ENCODE measurements at places on chromosomes 5 and 9.

- DNase-seq = no peak
Observed at GRCh38 chr5:173919443-173919842, 31.3 kb downstream of the CPEB4 start.

DNA sequence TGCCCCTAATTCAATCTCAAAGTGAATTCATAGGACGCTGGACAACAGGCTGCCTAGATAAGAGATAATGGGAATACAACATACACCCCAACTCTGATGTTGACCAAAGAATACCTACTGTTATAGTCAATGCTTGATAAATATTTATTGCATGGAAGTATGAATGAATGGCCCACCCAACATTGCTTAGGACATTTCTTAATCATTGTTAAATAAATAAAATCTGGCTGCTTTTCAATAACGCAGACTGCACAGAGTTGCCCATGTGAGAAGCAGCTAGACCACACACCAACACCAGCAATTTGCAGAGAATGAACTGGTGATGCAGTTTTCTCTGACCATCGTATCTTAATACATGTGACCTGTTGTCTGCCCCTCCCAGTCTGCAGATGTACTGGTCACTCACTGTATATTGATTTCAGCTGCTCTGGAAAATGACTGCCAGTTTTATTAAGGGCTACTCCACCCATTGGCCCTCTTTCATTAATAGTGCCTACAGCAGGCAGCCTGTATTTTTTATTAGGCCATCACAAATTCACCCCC lies 236.2 kb upstream of the WWC1 start:
- no peak for DNase-seq

- peak; percentile 39 for DNase-seq
Observed at GRCh38 chr5:42953041-42953440, 87.1 kb downstream of the ANXA2R start.

DNA sequence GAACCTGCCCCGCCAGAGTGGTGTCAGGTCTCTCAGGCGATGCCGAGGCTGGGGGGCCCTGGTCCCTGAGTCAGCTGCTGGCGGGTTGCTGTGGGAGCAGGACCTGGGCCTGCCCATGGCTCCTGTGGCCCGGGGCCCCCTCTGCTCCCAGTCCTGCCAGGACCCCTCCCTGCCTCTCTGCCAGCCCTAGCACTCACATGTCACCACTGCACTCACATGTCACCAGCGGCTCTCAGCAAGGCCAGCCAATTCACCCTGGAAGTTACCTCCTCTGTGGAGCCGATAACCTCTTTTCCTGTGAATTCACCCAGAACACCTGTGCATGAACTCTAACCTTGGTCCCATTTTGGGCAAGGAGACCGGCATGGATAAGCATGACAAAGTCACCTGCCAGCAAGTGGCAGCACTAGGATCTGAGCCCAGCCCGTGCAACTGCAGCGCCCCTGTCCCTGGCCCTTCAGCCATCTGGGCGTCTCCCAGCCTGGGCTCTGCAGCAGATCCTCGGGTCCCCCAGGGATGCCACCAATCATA lies 170.2 kb downstream of the GAPVD1 start:
- no peak for DNase-seq

- DNase-seq = no peak
Observed at GRCh38 chr9:130565792-130566191, 13.6 kb upstream of the FUBP3 start.

GRCh38 chr9:12723409-12724028 lies 30.3 kb downstream of the TYRP1 start:
- peak; percentile 39 for DNase-seq

GRCh38 chr5:179870403-179870903 lies 11.8 kb upstream of the MRNIP start:
- DNase-seq = peak; percentile 20

GRCh38 chr9:90860382-90860781 lies 58.8 kb downstream of the SYK start:
- no peak for DNase-seq

GRCh38 chr9:108477529-108478006 lies 378.2 kb downstream of the ACTL7B start:
- DNase-seq = peak; percentile 84

DNA sequence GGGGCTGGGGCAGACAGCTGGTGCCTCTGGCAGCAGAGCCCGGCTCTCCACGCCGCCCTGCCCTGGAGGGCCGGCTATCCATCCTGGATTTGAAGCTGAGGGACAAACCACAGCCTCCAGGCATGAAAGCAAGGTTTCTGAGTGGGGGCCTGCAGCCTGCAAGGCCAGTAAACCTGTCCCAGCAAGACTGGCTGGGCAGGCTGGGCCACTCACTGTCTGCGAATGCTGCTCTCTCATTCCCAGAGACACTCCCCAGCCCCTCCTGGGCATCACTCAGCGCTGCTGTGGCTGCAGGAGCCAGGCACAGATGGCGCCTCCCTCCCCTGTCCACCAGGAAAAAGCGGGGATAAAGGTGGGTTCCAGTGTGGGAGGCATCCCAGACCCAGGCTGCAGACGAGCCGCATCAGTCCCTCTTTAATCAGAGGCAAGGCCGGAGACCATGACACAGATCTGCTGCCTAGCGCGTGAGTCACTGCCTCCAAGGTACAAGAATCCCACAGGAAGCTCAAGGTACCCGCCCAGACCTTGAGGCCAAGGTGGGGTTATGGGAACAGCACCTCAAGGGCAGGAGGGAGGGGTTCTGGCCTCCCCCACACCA lies 118.0 kb downstream of the VAV2 start:
- peak; percentile 56 for DNase-seq

- DNase-seq = no peak
Observed at GRCh38 chr9:93577078-93577974, 942 bp downstream of the PHF2 start.

- peak; percentile 96 for DNase-seq
Observed at GRCh38 chr5:55303238-55303690, 4.2 kb downstream of the DHX29 start.

- no peak for DNase-seq
Observed at GRCh38 chr5:178464431-178465048, 125.7 kb downstream of the COL23A1 start.

- no peak for DNase-seq
Observed at GRCh38 chr5:152164860-152165259, 240.2 kb upstream of the GLRA1 start.

DNA sequence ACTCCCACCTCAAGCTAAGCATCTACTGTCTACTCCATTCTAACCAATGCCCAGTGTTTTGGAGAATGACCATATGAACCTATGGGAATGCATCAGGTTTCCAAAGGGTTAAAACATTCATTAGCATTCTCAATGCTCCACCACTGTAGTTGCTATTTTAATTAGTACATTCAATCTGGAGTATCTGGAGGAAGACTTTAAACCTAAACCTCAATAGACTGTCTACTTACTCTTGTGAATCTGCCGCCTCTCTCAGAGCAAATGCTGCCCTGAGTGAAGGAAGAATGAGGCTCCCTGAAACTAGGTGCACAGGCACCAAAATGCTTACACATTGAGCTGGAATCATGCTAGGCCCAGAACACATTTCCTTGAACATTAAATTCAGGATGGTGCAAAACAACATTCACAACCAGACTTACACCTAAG lies 2.0 kb downstream of the ENC1 start:
- DNase-seq = no peak

DNA sequence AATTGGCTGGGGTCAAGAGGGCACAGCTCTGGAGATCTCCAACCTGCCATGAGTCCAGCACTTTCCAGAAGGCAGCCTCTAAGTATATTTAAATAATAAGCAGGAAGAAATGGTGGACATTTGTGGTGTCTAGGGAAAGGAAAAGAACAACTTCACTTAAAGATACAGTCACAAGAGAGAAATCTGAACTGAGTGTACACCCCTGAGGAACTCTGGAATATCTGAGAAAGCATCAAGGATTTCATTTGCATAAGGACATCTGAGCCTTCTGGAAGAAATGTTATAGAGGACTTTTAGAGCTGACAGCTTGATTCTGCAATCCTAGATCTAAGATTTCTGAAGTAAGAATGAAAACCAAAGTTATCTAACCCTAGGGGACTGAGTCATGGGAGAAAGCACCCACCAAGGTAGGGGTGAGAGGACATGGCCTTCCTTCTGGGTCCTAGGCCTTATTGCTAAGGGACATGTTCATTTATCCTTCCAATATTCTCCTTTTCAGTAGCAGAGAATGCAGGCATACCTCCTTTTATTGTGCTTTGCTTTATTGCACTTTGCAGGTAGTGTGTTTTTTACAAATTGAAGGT lies 253.4 kb upstream of the SLC24A2 start:
- no peak for DNase-seq

GRCh38 chr5:15943487-15943886 lies 236.1 kb downstream of the MARCHF11 start:
- peak; percentile 75 for DNase-seq

GRCh38 chr9:98929895-98930341 lies 13.8 kb upstream of the COL15A1 start:
- DNase-seq = no peak

DNA sequence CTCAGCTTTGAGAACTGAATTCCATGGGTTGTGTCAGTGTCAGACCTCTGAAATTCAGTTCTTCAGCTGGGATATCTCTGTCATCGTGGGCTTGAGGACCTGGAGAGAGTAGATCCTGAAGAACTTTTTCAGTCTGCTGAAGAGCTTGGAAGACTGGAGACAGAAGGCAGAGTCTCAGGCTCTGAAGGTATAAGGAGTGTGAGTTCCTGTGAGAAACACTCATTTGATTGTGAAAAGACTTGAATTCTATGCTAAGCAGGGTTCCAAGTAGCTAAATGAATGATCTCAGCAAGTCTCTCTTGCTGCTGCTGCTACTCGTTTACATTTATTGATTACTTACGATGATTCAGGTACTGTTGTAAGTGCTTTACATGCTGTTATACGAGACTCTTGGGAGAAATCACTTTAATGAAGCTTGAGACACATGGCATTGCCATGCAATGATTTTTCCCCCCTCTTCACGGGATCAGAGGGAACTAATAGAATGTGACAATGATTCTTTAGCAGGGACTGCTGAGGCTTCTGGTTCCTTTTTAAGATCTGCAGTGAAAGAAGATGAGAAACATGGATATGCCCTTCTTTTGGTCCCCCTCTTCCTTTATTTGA lies 63.8 kb downstream of the PTTG1 start:
- DNase-seq = no peak

- no peak for DNase-seq
Observed at GRCh38 chr5:127028822-127029457, 1.4 kb downstream of the MARCHF3 start.

DNA sequence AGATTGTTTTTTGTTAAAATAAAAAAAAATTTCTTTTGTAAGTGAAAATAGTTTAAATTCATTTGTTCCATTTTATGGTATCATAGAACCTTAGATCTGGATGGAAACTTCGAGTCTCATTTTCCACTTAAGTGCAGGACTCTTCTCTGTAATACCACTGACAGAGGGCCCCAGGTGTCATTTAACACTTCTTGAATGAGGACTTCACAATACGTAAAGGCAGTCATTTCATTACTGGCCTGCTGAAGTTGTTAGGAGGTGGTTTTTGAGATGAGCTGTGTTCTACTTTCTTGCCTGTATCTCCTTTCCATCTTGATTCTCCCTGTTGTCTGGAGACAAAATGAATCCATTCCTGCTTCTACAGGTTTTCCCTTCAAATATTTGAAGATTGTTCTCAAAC lies 455.3 kb downstream of the DMRT2 start:
- DNase-seq = no peak

DNA sequence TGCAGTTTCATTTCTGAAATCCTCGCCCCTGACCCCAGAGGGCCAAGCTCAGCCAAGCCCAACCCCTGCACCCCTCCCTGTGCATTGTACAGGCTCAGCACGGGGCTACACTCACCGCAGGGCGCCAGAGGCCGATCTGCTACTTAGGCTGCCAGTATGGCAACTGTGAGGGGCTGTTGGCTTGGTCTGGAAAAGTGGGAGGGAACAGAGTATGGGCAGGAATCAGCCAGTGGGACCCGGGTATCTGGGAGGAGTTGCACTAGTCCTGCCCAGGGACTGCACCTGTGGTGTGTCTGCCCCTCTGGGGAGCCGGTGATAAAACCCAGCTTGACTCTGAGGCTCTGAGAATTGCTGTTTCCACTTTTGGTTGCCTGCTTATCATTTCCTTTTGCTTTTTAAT lies 167.4 kb upstream of the KIF2A start:
- DNase-seq = no peak

DNA sequence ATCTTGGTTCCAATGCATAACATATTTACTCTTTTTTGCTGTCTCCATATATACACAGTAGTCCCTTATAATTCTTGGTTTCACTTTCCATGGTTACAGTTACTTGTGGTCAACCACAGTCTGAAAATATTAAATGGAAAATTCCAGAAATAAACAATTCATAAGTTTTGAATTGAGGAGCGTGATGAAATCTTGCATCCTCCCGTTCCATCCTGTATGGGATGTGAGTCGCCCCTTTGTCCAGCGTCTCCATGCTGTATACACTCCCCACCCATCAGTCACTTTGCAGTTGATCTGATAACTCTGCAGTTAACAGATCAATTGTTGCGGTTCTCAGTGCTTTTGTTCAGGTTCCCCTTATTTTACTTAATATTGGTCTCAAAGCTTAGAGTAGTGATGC lies 11.5 kb upstream of the FAF2 start:
- peak; percentile 65 for DNase-seq

GRCh38 chr5:72234868-72235267 lies 85.2 kb downstream of the MRPS27 start:
- no peak for DNase-seq

DNA sequence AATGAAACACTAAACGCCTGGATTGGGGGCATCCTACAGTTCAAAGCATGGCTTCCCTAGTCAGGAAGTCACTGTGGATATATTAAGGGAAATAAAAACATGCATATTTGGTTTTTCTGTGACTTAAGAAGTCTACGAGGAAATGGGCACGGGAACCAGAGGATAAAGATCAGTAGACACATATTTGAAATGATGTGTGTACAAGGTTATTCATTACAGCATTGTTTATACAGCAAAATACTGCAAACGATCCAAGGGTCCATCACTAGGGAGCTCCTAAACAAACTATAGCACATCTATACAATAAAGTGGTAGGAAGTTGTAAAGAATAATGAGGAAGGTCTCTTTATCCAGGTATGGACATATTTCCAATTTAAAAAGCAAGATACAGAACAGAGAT lies 71.8 kb downstream of the EFNA5 start:
- DNase-seq = no peak

GRCh38 chr9:98839724-98840123 lies 32.3 kb downstream of the GALNT12 start:
- DNase-seq = no peak

DNA sequence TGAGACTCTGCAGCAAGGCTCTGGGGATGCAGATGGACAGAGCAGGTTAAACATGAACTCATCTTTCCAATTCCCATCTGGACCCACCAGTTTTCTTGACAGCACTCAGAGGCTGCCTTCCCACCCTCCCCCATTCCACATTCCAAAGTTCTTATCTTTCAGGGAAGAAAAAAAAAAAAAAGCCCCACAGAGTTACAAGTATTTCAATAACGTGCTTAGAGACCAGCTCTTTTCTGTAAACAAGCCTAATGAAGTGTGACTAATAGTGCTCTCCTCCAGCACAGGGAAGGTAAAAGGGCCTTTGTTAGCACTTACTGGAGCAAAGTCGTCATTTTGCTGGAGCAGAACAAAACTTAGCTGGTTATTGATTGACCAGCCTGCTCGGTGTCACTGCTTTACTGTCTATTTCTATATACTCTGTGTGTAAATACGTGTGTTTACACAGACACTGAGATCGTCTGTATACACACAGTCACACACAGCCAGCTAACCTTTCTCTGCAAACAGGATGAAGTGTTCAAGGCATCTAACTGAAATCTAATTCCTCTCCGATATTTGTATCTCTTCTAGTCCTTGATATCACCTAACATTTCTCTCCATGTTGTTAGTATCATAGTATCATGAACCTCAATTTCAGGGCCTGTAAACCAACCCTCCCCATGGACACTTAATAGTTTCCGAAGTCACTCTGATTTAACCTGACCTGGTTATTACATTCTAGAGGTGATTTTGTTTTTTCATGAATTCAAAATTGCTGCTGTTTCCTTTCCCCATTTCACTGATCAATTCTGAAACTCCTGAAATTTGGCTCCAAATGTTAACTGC lies 84.9 kb downstream of the ZNF608 start:
- peak; percentile 92 for DNase-seq

All from fibroblast of skin of right quadriceps (primary cell).